Anterior cingulate cortex (tissue), 58 donors: ENCODE measurements at places on chromosomes 16 and 17.

DNA sequence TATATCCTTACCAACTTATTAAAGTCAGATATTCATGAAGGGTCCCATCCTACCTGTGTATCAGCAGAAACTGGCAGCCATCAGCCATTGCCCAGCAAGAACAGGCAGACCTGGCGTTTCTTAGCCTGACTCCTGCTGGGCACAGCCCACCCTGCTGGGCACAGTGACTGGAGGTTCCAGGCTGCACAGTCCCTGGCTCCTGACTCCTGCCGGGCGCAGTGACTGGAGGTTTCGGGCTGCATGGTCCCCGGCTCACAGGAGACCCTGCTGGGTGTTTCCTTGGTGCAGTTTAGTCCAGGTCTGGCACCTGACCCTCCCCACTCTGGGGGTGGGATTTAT, 6.7 kb downstream of the TIMM22 start:
- DNase-seq = no peak

DNA sequence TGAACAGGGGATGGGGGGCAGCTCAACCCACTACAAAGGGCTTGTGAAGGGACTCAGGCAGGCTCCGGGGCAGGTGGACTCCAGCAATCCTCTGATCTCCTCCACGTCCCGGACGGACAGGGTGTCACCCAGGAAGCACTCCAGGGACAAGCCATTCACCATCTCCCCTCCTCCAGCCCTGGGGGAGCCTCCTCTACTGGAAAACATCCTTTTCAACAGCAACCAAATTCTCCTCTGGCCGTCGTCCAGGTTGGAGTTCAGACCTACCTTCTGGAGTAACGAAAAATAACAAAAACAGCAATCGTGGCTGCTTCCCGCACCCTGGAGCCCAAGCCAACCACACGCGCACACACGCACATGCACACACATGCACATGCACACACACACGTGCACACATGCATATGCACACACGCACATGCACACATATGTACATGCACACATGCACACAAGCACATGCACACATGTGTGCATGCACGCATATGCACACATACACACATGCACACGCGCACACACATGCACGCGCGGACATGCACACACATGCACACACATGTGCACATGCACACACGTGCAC, 8.9 kb upstream of the RBFOX3 start:
- DNase-seq = no peak

DNA sequence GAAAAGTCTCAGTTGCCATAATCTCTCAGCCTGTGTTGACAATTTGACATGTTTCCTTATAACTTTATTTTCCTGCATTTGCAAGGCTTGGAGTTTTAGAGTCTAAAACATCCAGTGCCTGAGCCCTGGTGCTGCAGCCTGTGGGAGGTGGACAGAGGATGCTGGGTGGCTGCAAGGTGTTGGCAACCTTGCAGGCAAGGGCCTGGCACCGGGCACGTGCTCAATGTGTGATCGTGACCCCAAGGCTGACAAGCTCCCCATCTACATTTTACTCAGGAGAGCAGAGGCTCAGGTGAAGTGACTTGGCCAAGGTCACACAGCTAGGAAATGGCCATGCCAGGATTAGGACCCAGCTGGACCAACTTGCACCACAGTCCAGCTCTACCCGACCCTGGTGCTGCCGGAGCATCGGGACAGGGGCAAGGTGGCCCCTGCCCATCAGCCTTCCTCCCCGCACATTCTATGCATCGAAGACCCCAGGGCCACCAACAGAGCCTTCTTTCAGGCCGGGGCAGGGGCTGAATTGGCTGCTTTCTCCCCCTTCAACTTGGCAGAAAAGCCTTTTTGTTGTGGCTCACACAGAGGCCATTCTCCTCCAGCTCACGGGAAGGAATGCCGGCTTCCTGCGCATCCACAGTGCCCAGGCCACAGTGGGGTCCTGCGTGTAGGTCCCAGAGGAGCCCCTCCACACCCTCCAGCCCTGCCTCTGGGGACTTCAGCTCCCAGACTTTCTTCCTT, 23.1 kb downstream of the MMP15 start:
- no peak for DNase-seq

DNA sequence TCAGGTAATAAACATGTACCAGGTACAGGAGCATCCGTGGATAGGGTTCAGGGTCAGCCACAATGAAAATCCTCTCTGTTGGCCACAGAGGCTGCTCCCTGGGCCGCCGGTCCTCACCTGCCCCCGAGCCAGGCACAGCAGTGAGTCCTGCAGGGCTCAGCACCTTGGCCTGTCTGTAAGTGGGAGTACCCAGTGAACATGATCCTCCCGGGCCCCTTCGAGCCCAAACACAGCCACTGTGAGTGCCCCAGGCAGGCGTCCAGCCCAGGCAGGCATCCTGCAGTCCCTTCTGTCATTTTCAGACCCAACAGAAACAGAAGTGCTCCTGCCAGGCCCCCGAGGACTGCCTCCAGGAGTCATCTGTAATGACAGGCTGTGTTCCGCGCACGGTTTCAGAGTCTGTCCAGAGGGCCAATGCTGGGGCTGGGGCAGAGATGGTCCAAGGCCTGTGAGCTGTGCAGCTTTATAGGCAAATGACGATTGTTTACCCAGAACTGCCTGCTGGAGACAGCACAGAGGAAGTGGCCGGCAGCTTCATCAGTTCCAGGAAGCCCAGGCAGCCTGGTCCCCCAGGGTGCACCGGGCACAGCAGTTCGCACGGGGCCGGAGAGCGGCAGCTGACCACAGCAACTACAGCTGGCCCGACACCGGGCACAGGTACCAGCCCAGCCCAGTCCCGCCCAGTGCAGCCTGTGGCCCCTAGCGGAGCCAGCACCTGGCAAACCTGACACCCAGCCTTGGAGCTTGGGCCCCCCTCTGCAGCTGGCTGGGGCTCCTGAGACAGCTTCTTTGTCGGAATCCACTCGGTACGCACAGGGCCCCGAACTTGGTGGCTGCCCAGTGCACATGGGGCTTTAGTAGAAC, 13.2 kb downstream of the SLC7A5 start:
- DNase-seq = no peak
